ENCODE measurements at places on chromosomes 3 and 15. TPM values are rescaled to one million over a fixed set of nuclear protein-coding genes. Genes with fewer than 3 reads are reported as not detected.

DNA sequence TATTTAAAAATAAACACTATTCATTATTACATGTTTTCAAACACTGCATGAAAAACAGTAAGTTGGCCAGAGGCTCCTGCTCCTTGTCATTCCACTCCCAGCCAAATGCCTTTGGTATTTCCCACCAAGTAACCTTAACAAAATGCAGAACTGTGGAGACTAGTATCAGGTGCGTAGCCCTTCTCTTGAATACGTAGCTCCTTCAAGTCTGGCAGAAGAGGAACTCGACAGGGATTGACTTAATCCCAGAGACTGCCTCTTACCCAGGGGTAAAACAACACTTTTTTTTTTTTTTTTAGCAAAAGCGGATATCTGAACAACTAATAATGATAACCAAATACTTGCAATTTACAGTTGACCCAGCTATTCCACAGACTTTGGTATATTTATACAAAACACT lies 738 bp downstream of the COMMD2 start:
- no peak for DNase-seq

MINAR1 gene
- 0.24 TPM for total RNA-seq

GNAT1 gene
- not detected for total RNA-seq

- DNase-seq, result no peak
Observed at GRCh38 chr3:65331730-65332129, 643.9 kb upstream of the ADAMTS9 start.

SNURF gene
- total RNA-seq, result 24.0 TPM

DNA sequence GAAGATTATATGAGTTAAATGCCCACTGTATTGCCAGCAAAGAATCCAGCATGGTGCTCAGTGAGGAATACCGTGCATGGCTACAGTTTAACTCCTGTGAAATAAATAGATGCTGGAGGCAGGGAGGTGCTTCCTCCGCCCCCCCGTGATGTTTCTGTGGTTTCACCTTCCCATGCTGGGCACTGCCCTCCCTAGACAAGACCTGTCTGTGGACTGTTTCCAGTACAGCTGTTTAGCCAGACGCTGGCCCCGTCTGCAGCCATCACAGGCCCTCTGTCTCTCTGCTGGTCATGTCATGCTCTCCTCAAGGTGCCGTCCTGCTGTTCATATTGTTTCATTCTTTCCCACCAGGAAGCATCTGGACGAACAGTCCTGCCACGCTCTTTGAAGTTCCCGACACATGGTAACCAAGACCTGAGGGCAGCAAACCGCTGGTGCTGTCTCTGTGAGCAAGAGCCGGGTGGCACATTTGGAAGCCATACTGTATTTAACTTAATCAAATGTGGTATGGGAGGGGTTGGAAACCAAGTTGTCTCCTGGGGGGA lies 31.4 kb downstream of the GOLGA8S start:
- no peak for DNase-seq

DNA sequence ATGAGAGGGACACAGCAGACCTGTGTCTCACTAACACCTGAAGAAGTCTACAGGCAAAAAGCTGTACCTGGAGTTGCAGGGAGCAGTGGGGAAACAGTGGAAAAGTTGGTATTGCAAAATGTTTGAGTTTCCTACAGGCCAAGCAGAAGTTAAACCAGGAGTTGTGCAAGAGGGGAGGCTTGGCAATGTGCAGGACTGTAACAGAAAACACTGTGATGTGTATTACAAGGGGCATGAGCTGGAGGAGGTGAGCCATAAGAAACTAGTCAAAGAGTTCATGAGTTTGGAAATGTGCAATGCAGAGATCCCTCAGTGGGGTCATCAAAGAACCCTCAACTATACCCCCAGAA lies 47.1 kb upstream of the SERPINI2 start:
- DNase-seq, result no peak

DNA sequence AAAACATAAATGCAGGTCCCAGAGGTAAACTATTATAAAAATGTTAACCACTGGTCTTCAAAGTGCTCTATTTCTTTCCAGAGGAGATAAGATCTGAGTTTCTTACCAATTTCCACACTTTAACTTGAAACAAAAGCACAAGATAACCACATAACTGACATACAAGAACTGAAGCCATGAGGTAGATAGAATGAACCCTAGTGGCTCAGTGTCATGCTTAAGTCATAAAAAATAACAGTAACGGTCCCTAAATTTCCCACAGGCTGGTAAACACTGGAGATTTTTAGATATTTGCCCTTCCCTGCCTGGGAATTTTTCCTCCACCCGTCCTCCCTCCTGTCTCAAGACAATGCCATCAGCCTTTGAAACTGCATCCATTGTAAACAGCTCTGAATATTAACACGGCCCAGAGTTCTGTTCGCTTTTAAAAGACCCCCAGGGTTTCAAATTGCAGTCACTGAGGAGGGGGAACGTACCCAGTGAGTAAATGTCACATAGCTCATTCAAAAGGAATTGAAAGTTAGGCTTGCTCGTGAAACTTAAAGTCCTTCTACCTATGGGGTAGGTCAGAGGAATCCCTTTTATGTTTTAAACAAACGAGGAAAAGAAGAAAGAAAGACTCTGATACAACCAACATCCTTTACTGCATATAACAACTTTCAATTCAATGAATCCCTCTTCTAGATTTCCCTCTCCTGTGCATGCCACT lies 5.7 kb downstream of the LRIG1 start:
- no peak for DNase-seq

GRCh38 chr3:96843505-96844203 lies 29.3 kb downstream of the EPHA6 start:
- no peak for DNase-seq

DNA sequence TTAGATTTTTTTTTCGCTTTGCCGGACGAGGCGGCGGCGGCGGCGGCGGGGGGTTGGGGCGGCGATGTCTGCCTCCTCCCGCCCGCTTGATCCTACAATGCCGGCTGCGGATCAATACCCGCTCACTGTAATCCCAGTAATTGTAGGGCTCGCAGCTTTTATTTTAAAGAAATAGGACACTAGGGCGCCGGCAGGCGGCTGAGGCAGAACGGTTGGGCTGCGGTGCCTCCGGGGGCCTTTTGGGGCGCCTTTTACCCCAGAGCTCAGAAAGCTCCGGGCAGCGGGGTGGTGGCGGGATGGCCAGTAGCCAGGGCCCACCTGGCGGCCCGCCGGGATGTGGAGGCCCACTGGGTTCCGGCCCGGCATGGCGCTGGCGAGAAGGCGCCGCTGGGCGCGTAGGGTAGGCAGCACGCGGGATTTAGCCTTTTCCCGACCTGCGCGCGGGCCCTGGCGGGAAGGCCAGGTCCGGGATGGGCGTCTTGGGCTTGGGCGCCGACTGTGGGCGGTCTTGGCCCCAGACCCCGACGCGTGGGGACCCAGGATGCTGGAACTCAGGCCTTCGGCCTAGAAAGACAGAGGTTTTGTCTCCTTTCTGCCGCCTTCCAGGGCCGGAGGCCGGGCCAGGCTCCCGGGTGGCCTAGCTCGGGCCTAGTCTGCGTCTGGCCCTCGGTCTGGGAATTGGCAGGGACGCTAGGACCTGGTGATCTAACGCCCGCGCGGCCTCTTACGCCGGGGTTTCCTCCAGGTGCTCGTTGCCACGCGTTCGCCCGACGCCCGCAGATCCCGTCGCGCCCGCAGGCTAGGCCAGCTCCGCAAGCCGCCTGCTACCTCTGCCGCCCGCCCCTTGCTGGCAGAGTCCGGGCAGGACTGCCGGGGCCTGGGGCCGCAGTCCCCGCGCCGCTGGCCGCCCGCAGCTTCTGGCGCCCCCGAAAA lies 15.5 kb upstream of the ONECUT1 start:
- no peak for DNase-seq

KLF13 gene
- total RNA-seq, result 224 TPM

GRCh38 chr3:44513513-44513912 lies 36.0 kb upstream of the ZNF445 start:
- no peak for DNase-seq

- DNase-seq, result no peak
Observed at GRCh38 chr3:58647381-58648141, 19.0 kb downstream of the FAM3D start.

DNA sequence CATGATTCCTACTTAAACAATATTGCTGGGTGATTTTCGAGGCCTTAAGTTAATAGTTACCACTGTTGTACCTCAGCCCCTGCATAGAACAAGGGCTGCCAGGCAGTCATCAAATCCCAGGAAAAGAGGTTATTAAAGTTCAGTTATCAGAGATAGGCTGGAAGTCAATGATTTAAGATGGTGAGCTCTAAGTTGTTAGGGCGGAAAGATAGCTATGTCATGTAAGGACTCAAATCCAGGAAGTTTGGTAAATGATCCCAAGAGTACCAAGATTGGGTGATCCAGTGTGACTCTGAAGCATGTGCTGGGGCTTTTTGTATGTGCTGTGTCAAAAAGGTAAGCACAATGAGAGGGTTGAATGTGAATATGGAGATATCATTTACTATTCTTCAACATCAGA lies 287.9 kb downstream of the NLGN1 start:
- DNase-seq, result no peak

P2RY13 gene
- 0.13 TPM for total RNA-seq

SLC38A3 gene
- not detected for total RNA-seq

USP3 gene
- total RNA-seq, result 155 TPM

- peak; percentile 83 for DNase-seq
Observed at GRCh38 chr3:197554562-197555280, 1.0 kb downstream of the BDH1 start.

- DNase-seq, result no peak
Observed at GRCh38 chr15:78712797-78713515, 71.9 kb upstream of the CHRNB4 start.

DNA sequence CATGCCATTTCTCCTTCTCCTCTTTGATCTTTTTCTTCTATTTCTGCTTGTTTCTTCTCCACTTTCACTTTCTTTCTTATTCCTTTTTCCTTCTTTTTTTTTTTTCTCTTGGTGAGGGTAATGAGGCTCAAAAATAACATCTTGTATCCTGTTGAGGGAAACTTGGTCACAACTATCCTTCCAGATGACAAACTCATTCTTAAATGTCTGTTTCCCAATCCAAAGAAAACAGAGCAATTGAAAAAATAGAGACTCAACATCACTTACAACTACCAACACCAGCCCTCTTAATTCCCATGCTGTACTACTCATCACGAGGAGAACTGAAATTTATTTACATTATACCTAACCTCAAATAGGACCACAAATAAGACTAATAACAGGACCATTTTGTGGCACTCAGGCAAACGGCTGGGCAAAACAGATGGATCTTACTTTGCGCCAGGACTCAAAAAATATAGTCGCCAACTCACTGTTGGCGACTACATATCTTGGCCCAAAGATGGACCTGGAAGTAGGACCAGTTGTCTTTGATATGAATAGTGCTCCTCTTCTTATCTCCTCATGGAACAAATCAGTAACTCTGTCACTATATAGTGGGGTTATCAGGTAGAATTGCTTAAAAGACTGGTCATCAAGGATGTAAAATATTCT lies 343.9 kb downstream of the ZBTB20 start:
- DNase-seq, result no peak

DNA sequence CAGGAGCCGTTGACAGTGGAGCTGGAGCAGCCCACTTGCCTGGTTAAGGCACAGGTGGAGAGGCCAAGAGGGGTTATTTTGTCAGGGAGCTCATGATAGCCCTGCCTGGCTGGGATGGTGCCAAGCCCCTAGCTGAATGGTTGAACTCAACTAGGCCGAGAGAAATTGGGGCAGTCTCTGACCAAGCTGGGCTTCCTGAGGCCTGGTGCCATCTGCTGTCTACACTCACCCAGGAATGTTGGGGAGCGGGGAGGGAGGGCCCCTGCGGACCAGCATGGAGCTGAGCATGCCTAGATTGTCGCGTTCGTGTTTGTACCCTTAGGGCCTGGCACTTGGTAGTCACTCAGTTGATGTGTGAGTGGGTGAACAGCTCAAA lies 1.2 kb downstream of the BRPF1 start:
- no peak for DNase-seq

PLSCR2 gene
- total RNA-seq, result 0.62 TPM

GRCh38 chr3:152026033-152026556 lies 152.7 kb downstream of the SUCNR1 start:
- no peak for DNase-seq

RPL35A gene
- total RNA-seq, result 1,860 TPM

DNA sequence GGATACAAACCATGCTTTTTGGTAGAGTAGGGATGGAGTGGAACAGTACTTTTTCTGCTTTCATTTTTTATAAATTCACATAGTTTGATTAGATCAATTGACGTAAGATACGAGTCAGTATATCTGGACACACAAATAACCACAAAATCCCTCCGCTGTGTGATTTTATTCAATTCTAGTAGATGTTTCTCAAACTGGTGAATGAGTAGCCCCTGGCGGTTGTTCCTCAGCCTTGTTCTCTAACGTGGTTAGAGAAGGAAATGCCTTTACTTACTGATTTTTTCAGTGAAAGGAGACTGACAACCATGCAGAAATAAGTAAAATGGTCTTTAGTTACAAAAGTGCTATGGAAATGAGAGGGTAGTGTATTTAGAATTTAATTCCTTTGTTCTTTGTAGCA lies 161.0 kb downstream of the TCF12 start:
- no peak for DNase-seq

UROC1 gene
- total RNA-seq, result not detected

DNASE1L3 gene
- total RNA-seq, result not detected

- DNase-seq, result no peak
Observed at GRCh38 chr15:59278120-59278519, 71.5 kb downstream of the LDHAL6B start.

CLDN16 gene
- not detected for total RNA-seq

SPINT1 gene
- 4.9 TPM for total RNA-seq

- DNase-seq, result peak; percentile 12
Observed at GRCh38 chr3:95705786-95706418, 1108.5 kb upstream of the EPHA6 start.
